Activated naive CD8-positive, alpha-beta T cell treated with anti-CD3 and anti-CD28 coated beads, Interleukin-2, amount 10 ng/mL, durations not matched to agents 7 days and 5 days (primary cell): ENCODE measurements at places on chromosomes 2 and 18.

- DNase-seq: no peak
These were observed 53.5 kb downstream of the DGKD start for GRCh38 chr2:233407771-233408181.

GRCh38 chr18:45025089-45025450 lies 344.4 kb downstream of the SETBP1 start:
- no peak for DNase-seq

- DNase-seq: no peak
These were observed 933.9 kb upstream of the PIK3C3 start for GRCh38 chr18:41021089-41021488.

- DNase-seq: no peak
These were observed 12.5 kb downstream of the MSTN start for GRCh38 chr2:190050001-190050400.

DNA sequence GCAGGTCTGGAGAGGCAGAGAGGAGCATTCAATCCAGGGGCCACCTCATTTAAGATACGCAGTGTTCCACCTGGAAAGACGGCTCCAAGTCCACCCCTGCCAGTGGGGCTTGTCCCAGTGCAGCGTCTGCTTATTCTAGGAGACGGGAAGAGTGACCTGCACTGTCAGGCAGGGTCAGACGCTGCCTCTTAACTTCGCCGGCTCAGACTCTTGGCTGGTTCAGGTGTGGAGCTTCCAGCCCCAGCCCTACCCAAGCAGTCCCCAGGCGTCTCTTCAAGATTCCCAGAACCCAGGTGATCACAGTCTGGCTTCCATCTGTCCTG lies 208.5 kb downstream of the TFCP2L1 start:
- no peak for DNase-seq

- DNase-seq: no peak
These were observed 5.4 kb upstream of the ITGB6 start for GRCh38 chr2:160205505-160205904.

GRCh38 chr2:17299891-17300540 lies 218.2 kb downstream of the RAD51AP2 start:
- DNase-seq: no peak

- DNase-seq: peak; percentile 25
These were observed 884 bp downstream of the PROM2 start for GRCh38 chr2:95275151-95275515.

DNA sequence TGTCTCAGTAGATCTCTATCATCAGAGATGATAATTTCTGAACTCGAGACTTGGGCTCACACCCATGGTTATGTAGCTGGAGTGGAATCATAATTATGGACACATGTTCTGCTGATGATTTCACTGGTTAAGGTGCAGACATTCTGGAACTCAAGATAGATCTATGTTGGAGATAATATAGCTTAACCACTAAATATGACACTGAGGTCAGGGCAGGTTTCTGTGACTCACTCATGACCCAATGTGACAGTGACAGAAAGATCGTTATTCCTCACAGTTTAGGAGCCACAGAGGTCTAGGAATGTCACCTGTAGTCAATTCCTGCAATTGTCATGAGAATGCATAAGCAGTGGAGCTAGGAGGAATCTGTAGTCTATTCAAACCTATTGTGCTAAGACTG lies 828.6 kb downstream of the TRIB2 start:
- DNase-seq: no peak

DNA sequence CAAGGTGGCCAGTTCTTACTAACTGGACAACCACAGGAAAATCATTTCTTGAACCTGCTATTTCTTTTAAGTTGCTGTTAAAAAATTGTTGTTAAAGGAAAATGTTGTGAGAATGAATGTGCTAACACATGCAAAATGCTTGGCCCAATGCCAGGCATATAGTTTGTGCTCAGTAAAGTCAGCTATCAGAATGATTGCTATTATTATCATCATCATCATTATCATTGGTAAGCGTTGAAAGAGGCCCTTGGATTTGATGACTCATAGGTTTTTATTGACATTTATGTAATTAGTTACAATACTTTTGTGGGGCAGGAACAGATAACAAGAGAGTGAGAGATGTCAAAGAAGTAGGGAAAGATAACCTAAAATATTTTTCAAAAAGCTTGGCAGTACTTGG lies 394.2 kb upstream of the ZEB2 start:
- no peak for DNase-seq

- DNase-seq: no peak
These were observed 54.1 kb upstream of the GREB1L start for GRCh38 chr18:21187886-21188285.
